T-helper 17 cell (primary cell): ENCODE measurements at places on chromosomes 12 and 14.

- DNase-seq, result no peak
Observed at GRCh38 chr14:43540948-43541347, 966.1 kb downstream of the FSCB start.

DNA sequence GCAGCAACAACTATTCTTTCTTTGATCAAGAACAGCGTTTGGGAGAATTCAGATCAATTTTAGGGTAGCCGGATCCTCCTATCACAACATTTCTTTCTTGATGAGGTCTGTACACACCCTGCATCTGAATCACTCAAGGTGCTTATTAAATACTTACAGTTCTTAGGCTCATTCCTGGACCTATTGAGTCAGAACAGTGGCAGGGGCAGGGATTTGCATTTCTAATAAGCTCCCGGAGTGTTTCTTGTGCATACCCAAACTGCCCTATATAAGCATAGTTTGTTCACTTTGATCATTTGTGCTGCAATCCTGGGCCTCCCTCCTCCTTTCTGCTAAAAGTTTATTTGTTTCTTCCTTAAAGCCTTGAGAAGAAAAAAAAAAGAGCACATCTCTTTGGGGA is 80.5 kb upstream of the RPH3A start:
- DNase-seq, result no peak

DNA sequence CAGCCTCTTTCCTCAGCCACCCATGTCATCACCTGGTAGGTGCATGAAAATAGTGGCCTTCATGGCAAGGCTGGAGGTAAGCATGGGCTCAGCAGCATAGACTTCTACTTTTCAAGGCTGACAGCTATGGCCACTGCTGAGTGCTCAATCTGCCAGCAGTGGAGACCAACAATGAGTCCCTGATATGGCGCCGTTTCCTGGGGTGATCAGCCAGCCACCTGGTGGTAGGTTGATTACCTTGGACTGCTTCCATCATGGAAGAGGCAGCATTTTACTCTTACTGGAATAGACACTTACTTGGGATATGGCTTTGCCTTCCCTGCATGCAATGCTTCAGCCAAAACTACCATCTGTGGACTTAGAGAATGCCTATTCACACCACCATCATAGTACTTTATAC is 39.5 kb upstream of the USP44 start:
- DNase-seq, result no peak

- DNase-seq, result no peak
Observed at GRCh38 chr12:131628023-131628740, 82.7 kb upstream of the SFSWAP start.

GRCh38 chr14:92665661-92666110 is 82.7 kb downstream of the LGMN start:
- no peak for DNase-seq

GRCh38 chr12:67573566-67573965 is 75.0 kb upstream of the DYRK2 start:
- DNase-seq, result no peak
